SK-N-SH treated with all-trans-retinoic acid at 6 μM for 48 hours (cell line): ENCODE measurements at places on chromosomes 3 and 15.

GRCh38 chr3:126836220-126836860 lies 132.3 kb downstream of the CHCHD6 start:
- ATAC-seq, result no peak

DNA sequence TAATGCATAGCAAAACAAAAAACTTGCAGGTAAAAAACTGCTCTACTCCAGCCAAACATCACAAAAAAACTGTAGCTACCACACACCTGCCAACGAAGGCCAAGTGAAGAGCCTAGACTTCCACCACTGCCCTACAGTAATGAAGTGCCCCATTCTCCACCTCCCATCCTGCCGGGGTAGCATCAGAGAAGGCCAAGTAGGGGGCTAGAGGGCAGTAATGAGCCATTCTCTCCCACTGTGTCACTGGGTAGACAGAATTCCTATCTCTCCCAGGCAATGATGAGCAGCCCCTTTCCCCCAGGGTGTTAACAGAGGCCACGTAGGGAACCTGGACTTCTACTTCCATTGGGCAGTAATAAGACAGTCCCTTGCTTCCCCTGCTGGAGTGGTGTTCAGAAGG lies 9.5 kb downstream of the SEC22C start:
- ATAC-seq, result peak; percentile 98

DNA sequence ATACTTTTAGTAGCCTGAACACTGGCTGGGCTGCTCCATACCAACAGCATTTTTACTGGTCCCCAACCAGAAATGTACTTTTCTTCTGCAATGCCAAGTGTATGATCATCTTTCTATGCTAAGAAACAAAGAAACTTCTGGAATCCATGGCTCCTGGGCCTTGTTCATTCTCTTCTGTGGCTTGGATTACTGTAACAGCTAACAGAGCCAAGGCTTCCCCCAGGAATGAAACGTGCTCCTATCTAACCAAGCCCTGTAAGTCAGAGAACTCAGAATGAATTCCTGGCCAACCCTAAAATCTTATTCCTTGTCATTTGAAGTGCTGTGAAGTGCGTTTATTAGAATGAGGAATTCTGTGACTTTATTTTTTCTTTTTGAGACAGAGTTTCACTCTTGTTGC lies 102.9 kb upstream of the RAD18 start:
- ATAC-seq, result no peak

DNA sequence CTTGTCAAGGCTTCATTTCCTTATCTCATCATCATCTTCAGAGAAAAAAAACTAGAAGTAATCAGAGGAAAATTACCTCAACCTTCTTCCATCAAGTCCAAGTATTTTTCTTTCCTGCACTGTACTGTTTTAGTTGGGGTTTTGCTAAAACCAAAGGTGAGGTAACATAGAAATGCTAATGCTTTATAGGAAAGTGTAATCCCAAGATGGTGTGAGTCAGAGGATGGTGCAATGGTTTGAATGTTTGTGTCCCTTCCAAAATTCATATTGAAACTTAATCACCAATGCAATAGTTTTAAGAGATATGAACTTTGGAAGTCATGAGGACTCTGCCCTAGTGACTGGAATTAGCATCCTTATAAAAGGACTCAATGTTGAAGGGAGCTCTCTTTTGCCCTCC lies 79.5 kb downstream of the KBTBD8 start:
- no peak for ATAC-seq

- ATAC-seq, result no peak
These were observed 232.6 kb downstream of the TBL1XR1 start for GRCh38 chr3:176964661-176965060.
